IPS DF 6.9 (cell line): ENCODE measurements at places on chromosomes 4 and X.

- no peak for DNase-seq
These were observed 1008.8 kb downstream of the STPG2 start for GRCh38 chr4:97134456-97134855.

DNA sequence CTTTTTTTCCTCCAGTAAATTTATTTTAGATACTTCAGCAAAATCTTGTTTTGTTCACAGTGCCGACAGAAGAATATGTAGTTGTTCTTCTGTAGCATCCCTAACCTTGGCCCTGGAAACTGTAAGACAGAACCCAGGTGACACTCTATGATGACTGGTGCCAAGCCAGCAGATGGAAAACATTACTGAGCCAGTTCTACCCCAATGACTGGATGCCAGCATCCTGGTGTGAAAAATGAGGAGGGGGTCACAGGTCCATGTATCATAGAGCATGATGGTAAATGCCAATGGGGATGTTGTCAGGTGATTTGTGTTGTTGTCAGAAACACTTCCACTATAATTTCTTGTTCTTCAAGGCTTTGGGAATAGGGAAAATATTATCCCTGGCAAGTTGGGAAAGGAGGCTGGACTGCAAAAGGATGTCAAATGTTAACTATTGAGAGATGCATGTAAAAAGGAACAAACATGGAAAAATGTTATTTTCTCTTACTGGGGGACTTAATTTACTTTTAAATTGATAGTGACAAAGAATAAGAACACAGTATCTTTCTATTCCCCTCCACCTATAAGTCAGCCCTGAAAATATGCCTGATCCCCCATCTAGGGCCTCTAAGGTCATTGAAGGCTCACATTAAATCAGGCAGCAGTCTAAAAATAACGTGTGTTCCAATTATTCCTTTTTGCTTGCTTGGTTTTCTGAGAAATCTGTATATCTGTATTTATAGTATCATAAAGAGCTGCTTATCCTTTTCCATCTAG is 159.8 kb downstream of the RASL11B start:
- no peak for DNase-seq

DNA sequence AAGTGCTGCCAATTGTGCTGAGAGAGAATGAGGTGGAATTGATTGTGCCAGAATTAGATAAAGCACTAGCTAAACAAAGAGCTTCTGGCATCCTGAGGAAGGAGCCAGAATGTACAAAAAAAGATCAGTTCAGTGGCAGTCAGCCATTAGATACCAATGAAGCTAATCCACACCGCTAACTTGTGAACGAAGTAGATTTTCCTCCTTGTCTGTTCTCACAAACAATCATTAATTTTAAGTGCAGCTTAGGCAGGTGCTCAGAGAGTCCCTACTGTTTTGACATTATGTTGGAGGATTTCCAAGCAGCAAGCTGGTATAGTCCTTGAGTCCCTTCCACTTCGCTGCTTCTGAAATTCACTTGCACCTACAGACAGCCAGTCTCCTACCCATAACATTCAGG is 617.4 kb downstream of the CENPC start:
- no peak for DNase-seq

DNA sequence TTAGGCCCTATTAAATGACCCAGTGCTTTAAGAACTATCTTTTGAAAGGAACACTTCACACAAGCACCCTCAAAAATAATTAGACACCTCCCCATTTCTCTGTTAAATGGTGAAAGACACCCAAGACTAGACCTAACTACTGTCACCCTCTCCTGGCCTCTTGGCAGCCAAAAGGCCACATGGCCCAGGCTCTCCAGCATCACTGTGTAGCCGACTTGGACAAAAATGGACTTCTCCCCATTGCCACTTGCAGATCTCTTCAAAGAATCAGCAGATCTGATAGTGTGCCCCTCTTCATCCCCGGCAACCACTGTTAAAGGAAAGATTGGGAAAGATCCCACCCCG is 2.0 kb downstream of the MID1IP1 start:
- no peak for DNase-seq

DNA sequence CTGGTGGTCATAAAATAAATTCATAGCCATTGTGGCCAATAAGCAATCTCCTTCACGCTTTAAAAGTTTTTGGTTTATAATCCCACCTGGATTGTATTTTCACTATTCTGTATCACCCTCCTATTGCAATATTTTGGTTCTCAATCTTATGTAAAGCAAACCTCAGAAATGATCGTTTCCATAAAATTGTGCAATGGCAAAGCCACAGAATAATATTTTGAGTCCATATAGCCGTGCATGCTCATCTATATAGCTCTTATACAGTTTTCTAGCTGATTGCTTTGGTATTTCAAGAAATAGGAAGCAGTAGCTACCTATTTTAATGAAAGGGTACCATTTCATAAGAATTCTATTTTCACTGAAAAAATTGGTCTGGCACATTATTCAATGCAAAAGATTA is 10.0 kb upstream of the HAND2 start:
- no peak for DNase-seq

- no peak for DNase-seq
These were observed 77.4 kb downstream of the ANKRD17 start for GRCh38 chr4:73181231-73181630.

GRCh38 chr4:5707778-5708448 is 446 bp downstream of the EVC2 start:
- DNase-seq = no peak

DNA sequence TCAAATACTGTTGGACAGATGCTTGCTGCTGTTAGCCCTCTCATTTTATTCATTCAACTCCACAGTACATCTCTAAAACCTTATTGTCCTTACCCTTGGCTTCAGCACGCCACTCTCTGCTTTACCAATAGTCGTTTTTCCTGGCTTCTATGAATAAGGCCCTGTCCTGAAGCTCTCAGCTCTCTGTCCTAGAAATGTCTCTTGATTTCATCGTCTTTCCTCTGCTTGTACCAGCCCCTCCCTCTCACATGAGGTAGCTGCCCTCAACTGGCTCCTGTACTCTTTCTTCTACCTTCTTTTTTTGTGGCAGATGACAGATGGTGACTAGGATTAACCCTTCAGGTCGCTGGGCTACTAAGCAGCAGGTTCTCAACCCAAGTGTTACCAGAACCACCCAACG is 11.4 kb downstream of the ADGRA3 start:
- DNase-seq = no peak

- no peak for DNase-seq
These were observed 23.0 kb upstream of the MAOA start for GRCh38 chrX:43633081-43633480.
